ENCODE measurements at places on chromosomes 2 and 18.

- DNase-seq: no peak
Observed at GRCh38 chr18:73636355-73636754, 511.3 kb downstream of the FBXO15 start.

GRCh38 chr2:217412277-217412676 lies 552.4 kb upstream of the TNP1 start:
- DNase-seq: no peak

DNA sequence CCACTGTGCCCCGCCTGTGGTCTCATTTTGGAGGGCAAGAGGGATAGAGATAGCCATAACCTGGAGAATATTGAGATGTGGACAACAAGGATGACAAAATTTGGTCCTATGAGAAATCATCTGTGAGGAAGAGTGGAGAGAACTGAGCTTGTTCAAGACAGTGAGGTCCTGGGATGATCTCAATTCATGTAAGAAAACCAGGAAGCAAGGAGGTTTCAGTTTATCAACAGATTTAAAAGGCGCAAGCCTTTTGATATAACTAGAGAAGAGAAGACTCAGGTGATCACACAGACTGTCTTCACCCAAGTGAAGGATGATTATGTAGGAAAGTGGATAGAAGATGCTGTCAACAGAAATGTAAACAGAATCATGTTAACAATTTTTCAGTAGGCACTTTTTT lies 39.1 kb downstream of the PCBP1 start:
- no peak for DNase-seq

- no peak for DNase-seq
Observed at GRCh38 chr18:72555968-72556367, 11.8 kb upstream of the CBLN2 start.

- DNase-seq: no peak
Observed at GRCh38 chr2:215361876-215362561, 50.2 kb downstream of the ATIC start.

DNA sequence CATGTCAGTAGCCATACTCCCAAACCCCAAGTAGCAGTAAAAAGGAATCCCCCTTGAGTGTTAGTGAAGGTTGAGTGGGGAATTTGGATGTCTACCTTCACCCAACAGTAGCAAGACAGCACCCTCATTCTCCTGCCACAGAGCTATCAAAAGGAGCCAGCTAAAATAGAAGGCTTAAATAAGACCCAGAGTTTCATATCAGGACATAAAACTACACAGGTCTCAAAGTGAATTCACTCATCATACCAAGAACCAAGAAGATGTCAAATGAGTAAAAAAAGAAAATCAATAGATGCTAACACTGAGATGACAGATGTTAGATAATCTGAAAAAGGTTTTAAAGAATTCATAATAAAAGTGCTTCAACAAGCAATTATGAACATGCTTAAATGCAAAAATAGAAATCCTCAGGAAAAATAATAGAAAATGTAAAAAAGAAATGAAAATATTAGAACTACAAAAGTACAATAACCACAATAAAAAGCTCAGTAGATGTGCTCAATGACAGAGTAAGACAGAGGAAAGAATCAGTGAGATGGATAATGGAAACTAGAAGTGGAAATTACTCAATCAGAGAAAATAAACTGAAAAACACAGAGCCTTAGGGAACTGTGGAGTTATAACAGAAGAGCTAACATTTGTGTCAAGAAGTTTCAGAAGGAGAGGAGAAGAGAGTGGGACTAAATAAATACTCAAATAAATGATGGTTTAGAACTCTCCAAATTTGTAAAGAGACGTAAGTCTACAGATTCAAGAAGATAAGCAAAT lies 90.5 kb downstream of the EDAR start:
- no peak for DNase-seq

DNA sequence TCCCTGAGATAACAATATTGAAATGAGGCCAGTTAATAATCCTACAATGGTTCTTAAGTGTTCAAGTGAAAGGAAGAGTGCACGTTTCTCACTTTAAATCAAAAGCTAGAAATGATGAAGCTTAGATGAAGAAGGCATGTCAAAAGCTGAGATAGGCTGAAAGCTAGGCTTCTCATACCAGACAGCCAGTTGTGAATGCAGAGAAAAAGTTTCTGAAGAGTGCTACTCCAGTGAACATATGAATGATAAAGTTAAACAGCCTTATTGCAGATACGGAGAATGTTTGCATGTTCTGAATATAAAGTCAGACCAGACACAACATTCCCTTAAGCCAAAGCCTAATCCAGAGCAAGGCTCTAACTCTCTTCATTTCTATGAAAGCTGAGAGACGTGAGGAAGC lies 51.4 kb downstream of the EML4 start:
- DNase-seq: no peak

- no peak for DNase-seq
Observed at GRCh38 chr2:128601298-128602037, 282.8 kb upstream of the HS6ST1 start.
